ENCODE measurements at places on chromosomes 11 and 22.

DNA sequence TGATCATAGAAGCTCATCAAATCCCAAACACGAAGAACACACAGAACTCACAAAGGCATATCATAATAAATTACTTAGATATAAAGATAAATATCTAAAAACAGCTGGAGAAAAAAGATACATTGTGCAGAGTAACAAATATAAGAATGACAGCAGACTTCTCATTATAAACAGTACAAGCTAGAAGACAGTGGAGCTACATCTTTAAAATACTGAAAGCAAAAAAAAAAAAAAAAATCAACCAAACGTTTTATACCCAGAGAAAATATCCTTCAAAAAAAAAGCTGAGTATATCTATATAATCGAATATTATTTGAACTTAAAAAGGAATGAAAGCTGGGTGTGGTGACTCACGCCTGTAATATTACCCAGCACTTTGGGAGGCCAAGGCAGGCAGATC, 90.0 kb downstream of the SBF2 start:
- no peak for DNase-seq

DNA sequence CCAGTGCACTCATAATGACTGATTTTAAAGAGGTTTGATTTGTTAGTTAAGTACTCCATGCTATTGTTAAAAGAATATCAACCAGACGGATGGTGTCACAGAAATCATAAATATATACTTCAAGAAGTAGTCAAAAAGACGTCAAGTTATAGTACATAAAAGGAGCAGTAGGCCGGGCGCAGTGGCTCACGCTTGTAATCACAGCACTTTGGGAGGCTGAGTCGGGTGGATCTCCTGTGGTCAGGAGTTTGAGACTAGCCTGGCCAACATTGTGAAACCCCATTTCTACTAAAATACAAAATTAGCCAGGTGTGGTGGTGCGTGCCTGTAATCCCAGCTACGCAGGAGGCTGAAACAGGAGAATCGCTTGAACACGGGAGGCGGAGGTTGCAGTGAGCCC, 721.7 kb downstream of the JRKL start:
- no peak for DNase-seq

DNA sequence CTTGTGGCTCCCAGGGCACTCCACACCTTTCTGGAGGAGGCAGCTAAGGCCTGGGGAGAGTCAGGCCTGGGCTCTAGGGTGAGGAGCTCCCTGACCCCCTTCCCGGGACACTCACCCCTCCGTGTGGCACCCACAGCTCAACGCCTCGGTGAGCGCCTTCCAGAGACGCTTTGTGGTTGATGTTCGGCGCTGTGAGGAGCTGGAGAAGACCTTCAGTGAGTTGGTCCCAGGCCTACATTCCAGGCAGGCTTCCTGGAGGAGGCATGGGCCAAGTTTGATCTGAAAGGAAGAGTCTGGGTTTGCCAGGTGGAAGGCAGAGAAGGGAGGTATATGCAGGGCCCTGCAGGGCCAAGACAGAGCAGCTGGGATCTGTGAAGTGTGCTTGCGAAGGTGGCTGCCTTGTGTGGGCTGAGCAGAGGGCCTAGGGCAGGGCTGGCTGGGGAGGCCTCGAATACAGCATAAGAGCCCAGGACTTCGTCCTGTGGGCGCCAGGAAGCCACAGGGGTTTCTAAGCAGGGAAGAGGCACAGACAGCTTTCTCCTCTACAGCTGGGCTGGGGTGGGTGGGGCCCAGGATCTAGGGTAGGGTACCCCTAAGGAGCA, 2.9 kb downstream of the TCIRG1 start:
- DNase-seq = no peak

GRCh38 chr11:8167796-8168195, 1.0 kb downstream of the RIC3 start:
- DNase-seq = no peak

DNA sequence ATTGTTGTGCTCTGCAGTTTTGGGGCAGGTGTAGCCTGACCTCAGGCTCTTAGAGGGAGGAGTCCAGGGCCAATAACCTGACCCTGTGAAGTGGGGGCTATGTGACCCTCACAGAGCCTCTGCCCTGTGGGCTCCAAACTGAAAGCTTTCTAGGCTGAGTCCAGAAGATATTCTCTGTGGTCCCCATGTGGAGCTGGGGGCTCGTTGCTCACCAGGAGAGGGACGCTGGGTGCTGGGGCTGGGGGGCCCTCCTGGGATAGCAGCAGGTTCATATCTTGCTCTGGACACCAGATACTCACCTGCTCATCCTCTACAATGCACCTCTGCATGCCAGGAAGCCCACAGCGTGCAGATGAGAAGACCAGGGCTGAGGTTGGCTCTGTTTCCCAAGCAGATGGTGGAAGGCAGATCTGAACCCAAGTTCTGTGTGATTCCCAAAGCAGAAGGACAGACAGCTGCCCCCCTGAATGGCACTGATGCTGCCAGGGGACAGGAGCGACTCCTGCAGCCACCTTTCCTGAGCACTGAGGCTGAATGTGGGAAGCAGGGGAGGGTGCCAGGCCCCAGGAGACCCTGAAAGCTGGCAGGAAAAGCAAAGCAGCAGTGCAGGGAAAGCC, 1022.0 kb downstream of the TBC1D22A start:
- no peak for DNase-seq

- no peak for DNase-seq
Observed at GRCh38 chr11:128888034-128888985, 2.8 kb upstream of the KCNJ5 start.

DNA sequence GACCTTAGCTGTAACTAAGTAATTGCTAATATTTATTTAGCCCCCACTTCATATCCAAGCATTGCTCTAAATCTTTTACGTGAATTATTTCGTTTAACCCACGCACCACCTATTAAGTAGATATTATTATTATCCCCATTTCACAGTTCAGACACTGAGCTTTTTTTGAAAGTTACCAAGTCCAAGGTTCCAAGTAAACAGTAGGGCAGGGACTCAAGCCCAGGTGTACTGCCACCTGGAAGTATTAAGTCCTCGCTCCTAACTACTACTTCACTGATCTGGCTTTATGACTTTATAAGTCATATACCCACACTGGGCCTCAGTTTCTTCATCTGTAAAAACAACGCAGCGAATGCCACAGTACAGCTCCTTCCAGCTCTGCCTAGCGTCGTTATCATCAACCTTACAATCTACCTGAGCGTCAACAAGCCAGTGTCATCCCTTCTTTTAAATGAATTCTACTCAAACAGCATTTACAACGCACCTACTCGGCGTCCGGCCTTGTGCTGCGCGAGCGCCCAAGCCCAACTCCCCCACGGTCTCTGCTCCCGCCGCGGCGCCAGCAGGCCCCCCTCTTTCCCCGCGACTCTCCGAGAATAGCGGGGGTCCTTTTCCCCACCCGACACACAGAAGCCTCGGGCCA, 624 bp downstream of the TMEM41B start:
- peak; percentile 1 for DNase-seq

- no peak for DNase-seq
Observed at GRCh38 chr11:15158351-15159015, 43.8 kb downstream of the INSC start.
